ENCODE measurements at places on chromosomes 5 and 9.

- DNase-seq: no peak
Observed at GRCh38 chr5:53110156-53110555, 599 bp upstream of the MOCS2 start.

DNA sequence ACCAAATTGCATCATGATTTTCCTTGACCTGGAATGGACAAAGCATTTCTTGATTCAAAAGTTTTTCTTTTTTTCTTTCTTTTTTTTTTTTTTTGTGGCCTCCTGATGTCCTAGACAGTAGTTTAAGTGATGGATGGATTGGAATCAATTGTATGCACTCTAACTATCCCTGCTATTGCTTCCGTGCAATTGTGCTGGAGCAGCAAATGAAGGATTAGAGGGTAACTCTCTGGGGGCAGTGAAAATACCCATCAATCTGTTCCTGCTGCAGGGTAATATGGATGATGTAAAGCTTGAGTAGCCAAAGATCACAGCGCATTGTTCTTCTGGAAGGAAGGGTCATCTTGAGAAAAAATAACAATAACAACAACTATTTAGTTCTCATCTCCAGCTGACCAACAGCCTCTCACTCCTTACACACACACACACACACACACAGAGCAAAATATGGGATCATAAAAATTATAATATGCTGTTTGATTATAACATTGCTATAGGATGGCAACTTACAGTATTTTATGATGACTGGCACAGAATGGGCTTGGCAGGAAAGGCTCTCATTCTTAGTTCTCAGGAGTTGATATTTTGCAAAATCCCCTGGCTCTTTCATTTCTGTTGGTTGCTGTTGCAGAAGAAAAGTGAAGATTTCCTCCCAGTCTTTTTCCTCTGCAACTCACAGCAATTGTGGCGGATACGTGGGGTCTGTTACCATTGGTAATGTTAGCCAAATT is 160.9 kb upstream of the DMAC1 start:
- no peak for DNase-seq

DNA sequence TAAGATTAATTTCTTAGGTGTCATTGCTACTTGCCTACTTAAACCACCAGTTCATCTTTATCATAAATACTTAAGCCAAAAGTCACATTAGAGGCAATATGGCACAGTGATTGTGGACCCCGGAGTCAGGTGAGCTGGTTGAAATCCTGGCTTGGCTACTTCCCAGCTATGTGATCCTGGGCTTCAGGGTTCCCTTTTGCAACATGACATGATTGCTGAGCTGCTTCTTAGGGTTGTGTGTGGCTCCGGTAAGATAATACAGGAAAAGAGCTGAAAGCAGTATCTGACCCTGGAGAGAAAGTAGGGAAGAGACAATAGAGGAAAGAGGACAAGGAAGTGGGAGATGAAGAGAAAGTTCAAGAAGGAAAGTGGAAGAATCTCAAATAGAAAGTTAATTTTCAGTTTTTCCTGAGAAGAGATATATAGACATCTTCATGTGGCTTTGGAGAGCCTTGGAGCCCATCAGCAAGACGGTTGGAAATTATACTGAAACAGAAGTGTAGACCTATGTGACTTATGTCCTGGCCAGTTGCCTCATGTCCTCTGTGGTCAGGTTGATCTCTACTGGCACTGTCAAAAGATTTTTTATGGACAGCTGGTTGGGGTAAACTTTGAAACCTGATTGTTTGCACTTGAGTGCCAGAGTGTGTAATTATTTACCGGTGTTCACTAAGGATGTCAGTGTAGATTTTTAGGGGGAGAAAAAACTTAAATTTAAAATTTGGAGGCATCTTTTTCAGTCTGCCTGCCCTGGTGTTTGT is 93.2 kb downstream of the GHR start:
- DNase-seq: no peak

DNA sequence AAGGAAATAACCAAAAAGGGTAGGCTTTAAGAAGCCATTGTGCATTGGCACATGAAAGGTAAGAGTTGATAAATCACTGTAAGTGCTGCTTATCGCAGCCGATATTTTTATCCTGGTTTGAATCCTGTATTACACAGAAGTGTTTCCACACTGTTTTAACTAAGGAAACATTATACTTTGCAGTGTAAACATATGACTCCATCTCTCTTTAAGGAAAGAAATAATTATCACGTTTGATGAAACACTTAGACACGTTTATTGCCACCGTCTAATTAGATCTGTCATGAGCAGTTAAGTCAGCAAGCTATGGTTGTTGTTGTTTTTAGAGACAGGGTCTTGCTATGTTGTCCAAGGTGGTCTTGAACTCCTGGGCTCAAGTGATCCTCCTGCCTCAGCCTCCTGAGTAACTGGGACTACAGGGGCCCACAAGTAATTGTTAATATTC is 85.7 kb upstream of the TNFAIP8 start:
- DNase-seq: no peak

DNA sequence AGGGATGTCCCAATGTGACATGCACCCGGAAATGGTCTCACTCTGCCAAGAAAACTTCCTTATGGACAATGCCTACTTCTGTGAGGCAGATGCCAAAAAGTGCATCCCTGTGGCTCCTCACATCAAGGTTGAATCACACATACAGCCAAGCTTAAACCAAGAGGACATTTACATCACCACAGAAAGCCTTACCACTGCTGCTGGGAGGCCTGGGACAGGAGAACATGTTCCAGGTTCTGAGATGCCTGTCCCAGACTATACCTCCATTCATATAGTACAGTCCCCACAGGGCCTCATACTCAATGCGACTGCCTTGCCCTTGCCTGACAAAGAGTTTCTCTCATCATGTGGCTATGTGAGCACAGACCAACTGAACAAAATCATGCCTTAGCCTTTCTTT is 37.6 kb upstream of the CCDC152 start:
- no peak for DNase-seq

DNA sequence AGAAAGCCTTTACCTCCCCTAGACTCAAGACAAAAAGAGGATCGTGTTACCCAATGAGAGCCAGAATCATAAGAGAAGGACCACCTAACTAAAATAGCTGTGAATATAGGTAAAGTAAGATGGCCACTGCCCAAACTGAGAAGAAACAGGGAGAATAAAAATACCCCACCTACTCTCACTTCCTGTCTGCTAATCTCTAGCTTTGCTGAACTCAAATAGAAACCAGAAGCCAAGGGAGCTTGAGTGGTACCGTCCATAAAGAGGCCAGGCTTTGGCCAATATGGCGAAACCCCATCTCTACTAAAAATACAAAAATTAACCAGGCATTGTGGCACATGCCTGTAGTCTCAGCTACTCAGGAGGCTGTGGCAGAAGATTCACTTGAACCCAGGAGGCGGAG is 123.0 kb upstream of the FST start:
- no peak for DNase-seq

GRCh38 chr5:134083517-134083916 is 31.0 kb upstream of the TCF7 start:
- no peak for DNase-seq

GRCh38 chr9:3464033-3464638 is 61.7 kb downstream of the RFX3 start:
- DNase-seq: no peak

- no peak for DNase-seq
Observed at GRCh38 chr9:70607926-70608325, 193.5 kb upstream of the KLF9 start.

DNA sequence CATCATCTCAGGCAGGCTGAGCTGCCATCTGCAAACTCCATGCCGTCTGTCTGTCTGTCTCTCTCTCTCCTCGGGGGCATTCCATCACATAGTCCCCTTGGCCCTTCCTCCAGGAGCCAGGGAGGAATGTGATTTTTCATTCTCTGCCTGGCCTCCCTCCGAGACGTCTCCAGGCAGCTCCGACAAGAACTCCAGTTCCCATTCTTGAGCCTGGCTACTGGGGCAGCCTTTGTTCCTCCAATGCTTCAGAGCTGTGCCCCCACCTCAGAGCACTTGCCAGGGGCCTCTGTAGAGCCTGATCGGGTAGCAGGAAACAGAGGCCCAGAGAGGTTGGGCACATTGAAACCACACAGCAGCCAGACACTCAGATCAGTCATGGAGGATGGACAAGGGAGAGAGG is 74.0 kb downstream of the COL27A1 start:
- DNase-seq: no peak

DNA sequence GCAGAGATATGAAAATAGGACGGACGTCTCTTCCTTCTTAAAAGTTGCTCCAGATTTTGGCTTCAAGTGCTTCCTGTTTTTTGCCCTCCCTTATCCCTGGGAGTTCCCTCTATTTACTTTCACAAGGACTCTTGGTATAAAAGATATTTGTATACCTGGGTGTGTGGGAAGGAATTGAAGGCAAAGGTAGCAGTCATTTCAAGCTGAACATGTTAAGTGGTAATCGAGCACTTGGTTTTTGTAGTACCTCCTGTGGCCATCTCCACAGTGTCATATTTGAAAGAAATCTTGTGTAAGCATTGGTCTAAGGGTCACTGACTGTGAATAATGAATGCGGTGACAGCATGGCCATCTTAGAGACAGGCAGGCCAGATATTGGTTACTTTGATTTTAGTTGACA is 593.6 kb downstream of the MTRR start:
- no peak for DNase-seq

GRCh38 chr9:75601280-75601679 is 289.2 kb upstream of the PCSK5 start:
- DNase-seq: no peak

DNA sequence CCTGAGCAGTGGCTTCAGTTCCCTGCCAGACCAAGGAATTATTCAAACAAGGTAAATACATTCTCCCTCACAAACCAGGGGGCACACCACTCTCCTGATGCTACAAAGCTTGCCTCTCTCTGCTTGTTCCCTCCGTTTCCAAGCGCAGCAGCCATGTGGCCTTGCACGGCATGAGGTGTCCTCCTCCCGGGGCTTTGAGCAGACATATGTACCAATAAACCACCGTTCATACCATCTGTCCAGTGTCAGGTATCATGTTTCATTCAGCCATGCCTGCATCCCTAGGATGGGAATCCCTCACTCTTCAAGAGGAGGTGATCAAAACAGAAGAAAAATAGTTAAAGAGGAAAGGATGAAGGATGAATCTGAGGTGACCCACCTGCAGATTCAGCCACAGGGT is 282.7 kb downstream of the ENC1 start:
- no peak for DNase-seq

DNA sequence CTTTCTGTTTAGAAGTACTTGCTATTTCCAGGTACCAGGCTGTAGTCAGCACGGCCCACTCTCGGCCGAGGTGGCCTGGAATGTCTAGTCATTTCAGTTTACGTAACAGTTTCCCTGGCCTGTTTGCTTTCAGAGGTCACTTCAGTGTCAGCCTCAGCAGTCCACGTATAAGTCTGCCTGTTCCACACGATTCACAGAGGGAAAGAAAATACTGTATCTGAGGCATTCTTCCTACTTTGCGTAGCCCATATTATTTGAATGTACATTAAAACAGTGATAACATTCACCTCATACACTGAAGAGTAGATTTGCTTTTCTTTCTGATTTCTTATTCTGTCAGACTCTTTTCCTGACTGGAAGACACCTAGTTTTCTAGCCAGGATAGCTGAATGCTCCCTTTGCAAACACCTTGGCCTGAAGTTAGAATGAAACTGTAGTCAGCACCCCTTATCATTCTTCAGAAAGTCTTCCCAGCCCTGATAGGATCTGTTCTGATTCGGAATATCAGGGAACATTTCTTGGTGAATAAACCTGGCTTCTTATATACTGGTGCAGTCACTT is 140.9 kb downstream of the AOPEP start:
- DNase-seq: peak; percentile 93

GRCh38 chr9:68714416-68715180 is 9.6 kb downstream of the PIP5K1B start:
- no peak for DNase-seq

GRCh38 chr5:121693864-121694263 is 157.8 kb upstream of the FTMT start:
- DNase-seq: no peak

- no peak for DNase-seq
Observed at GRCh38 chr9:123309611-123310010, 41.2 kb upstream of the STRBP start.

GRCh38 chr5:160457252-160457651 is 35.6 kb downstream of the PTTG1 start:
- DNase-seq: no peak

GRCh38 chr9:108552459-108553040 is 303.2 kb downstream of the ACTL7B start:
- DNase-seq: no peak

DNA sequence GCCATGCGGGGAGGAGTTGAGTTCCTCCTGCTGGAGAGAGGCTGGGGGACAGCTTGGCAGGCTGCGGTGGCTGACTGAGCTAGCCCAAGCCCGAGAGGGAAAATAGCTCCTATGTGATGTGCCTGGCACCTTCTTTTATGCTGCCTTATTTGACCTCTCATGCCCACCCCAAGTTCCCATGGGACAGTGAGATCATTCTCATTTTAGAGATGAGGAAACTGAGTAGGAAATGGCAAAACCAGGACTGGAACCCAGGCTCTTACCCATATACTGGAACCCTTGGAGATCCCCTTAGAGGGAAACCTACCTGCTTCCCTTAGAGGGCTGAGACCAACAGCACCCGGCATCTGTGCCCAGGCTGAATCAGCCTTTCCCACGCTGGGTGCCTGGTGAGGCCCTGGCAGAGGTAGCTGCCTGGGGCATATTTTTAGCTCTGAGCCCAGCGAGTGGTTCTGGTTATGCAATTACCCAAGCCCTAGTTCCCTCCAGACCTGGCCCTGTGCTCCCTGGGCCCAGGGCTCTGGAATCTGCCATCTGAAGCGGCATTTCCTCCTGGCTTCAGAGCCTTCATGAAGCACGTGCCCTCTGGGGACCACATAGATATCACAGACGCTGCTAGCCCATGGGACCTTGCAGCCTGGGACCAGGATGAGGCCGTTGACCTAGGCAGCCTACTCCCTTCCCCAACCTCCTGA is 23.6 kb downstream of the COL27A1 start:
- DNase-seq: no peak

DNA sequence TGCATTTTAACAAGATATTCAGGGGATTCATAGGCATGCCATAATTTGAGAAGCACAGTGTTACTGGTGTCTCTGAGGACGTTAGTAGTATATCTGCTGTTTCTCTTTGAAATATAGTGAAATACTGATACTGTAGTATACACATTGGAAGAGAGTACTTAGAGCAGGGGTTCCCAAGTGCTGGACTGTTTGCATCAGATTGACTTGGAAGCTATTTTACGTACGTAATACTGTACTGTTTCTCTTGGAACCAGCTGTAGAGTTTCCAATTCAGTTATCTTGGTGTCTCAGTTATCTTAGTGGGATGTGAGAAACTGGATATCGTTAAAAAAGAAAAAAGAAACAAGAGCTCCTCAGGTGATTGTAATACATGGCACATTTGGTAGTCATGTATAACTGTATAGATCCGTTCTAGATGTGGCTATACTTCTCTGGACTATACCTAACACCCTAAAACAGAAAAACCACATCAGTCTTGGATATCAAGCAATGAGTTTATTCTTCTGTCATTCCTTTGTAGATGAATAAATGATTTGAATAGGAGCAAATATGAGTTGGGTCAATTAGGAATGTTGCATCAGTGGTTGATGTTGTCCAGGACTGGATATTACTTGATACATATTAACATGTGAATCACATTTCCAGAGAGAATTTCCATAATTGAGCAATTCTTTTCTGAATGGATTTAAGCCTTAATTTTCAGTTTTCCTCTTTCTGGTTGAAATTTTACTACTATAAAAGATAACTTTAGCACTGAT is 33.4 kb downstream of the PRRC1 start:
- DNase-seq: no peak

- no peak for DNase-seq
Observed at GRCh38 chr5:77095189-77095588, 8.1 kb upstream of the ZBED3 start.

- peak; percentile 71 for DNase-seq
Observed at GRCh38 chr9:129838707-129839259, 3.5 kb downstream of the USP20 start.

- DNase-seq: no peak
Observed at GRCh38 chr5:141771031-141771430, 89.0 kb upstream of the ARAP3 start.

Data from non-pigmented ciliary epithelial cell (primary cell).